ENCODE measurements at places on chromosomes 12 and 14.
A peak's percentile ranks its signal among the peaks of the same experiment; 100 is the strongest.

GRCh38 chr12:54419088-54419887, at the start of gene ITGA5:
Gene ITGA5, minus strand, starts transcription at chr12:54419266. Its CDS starts 68 bp downstream, at chr12:54419198.
- DNase-seq: no peak

GRCh38 chr14:88227693-88228092, 95.4 kb downstream of the KCNK10 start:
- no peak for DNase-seq

GRCh38 chr14:56205881-56206280, 87.7 kb downstream of the PELI2 start:
- DNase-seq: peak; percentile 86

- DNase-seq: no peak
These were observed 29.6 kb upstream of the NAP1L1 start for GRCh38 chr12:76113800-76114757.

DNA sequence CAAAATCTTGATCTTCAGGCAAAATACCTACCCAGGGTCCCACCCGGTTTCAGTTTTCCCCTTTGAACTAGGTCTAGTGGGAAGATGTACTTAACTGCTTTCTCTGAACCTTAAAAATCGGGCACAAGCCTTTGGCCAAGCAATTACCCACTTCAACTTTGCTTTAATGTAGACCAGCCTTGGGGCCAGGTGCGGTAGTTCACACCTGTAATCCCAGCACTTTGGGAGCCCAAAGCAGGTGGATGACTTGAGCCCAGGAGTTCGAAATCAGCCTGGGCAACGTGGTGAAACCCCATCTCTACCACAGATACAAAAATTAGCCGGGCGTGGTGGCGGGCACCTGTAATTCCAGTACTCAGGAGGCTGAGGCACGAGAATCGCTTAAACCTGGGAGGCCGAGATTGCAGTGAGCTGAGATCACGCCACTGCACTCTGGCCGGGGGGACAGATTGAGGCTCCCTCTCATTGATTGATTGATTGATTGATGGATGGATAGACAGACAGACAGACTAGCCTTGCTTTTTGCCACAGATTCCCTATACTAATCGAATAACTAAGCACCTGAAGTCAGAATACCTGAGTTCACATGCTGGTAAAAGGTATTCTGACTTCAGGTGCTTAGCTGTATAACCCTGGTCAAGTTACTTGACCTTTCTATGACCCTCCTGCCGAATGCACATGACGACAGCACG, 1.9 kb downstream of the CLIP1 start:
- DNase-seq: no peak

DNA sequence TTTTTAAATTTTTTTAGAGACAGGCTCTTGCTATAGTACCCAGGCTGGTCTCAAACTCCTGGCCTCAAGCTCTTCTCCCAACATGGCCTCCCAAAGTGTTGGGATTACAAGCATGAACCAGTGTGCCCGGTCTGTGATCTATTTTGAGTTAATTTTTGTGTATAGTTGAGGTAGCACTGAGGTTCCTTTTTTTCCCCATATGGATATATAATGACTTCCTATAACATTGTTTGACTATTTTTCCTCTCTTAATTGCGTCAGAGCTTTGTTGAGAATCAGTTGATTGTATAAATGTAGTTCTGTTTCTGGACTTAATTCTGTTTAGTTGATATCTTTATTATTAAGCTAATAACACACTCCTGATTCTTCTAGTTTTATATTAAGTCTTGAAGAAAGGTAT, 8.6 kb upstream of the M6PR start:
- DNase-seq: no peak

- DNase-seq: no peak
These were observed 26.0 kb downstream of the DCP1B start for GRCh38 chr12:1978078-1978862.

DNA sequence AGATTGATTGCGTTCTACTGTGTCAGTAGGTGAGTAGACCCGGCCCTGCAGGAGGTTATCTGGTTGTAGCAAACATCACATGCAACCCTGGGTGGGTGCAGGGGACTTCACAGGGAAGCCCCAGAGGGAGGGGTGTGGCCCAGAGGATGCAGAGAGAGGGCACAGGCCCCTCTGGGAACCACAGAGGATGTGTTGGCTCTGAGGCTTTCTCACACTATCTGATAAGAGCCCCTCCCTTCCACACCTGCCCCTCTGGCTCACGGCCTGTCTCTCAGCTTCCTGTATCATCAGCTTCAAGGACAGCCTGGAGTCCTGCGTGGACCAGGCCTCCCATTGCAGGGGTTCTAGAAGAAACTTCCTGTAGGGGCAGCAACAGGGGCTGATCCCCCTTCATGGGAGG, 101.9 kb downstream of the RIN3 start:
- no peak for DNase-seq

DNA sequence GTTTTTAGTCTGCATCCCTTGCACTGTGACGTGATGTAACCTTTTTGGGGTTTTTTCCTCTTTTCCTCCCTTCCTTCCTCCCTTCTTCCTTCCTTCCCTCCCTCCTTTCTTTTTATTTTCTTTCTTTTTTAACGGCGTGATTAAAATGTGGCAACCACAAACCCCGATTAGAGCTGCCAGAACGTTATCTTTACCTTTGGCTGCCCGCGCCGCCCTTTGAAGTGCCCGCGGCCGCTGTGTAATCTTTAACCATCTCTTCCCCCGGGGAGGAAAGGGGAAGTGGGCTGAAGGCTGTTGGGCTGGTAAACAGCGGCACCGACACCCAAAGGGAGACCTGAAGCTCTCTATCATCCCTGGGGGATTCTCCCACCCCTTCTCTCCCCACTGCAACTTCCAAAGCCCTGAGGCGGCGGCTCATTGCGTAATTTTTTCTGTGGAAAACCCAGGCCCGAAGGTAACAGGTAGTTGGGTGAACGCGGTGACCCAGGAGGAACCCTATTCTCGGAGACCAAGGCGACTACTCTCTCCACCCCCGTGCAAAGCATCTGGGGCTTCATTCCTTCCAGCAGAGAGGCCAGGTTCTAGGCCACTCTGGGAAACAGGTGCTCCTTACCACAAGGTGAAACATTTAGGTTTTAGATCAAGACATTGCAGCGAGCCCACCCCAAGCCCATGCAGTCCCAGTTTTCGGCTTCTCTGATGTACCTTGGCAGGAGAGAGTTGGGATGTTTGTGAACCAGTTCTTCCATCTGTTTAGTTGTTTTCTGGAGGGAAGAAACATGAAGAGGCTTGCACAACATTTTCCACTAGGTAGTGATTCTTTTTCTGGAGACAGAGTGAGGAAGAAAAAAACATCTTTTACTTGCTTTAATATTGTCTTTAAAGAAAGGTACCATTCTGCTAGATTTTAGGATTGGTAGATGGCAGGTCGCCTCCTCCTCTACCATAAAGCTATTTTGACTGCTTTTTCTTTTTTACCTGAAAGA, 1.5 kb downstream of the LGR5 start:
- no peak for DNase-seq

DNA sequence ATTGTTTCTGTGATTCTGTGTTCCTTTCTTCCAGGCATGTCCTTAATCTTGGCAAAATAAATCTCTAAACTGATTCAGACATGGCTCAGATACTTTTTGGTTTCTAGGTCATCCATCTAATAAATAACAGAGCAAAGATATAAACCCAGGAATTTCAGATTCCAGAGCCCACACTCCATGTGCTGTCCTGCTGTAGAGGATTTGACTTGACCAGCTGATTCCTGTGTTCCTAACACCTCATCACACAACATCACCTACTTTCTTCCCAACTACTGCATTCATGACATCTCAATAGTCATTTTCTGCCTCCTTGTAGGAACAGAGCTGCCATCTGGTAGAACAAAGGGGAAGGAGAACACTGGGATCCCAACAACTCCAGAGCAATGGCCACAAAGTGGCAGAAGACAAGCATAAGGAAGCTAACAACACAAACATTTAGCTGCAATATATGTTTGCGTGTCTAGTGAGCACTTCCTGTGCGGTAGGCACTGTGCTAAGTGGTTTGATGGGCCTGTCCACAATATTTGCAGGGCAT, 91.9 kb upstream of the OVCH1 start:
- no peak for DNase-seq

GRCh38 chr12:116599285-116600136, 40.3 kb downstream of the MAP1LC3B2 start:
- peak; percentile 15 for DNase-seq

DNA sequence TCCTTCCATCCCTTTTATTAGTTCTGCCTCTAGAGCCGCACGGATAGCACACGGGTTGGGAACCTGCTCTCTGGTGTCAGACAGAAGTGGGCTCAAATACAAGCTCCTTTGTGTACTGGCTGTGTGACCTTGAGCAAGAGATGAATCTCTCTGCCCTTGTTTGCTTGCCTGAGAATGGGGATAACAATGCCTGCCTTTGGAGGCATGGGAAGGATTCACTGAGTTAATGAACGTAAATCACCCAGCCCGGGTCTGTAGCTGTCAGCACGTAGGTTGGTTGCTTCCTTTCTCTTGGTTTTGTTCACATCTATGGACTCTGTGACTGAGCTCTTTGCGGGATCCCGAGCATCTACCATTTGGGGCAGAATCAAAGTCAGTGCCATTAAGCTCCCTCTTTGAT, 79.3 kb upstream of the NRXN3 start:
- no peak for DNase-seq

- DNase-seq: no peak
These were observed 1.9 kb downstream of the FAM186A start for GRCh38 chr12:50394469-50395029.

GRCh38 chr12:7017870-7018349, 366 bp downstream of the LPCAT3 start:
- no peak for DNase-seq

DNA sequence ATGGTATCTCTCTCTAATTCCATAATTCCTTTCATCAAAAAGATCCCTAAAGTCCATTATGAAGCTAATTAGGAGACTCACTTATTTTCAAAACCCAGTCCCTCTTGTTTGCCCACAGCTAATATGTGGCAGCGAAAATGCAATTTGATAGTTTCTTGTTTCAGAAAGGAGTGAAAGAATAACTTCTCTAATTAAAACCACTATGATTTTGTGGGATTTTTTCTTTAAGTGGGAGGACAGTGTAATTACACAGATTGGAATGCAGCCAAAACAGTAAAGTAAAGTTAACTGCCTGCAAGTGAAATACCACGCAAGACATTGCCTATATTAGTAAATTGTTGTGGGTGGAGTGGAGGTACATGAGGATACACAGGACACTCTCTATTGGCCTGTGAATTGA, 50.0 kb downstream of the PTPRO start:
- DNase-seq: peak; percentile 86

GRCh38 chr14:91246051-91246852, 1.7 kb upstream of the GPR68 start:
- DNase-seq: peak; percentile 54

DNA sequence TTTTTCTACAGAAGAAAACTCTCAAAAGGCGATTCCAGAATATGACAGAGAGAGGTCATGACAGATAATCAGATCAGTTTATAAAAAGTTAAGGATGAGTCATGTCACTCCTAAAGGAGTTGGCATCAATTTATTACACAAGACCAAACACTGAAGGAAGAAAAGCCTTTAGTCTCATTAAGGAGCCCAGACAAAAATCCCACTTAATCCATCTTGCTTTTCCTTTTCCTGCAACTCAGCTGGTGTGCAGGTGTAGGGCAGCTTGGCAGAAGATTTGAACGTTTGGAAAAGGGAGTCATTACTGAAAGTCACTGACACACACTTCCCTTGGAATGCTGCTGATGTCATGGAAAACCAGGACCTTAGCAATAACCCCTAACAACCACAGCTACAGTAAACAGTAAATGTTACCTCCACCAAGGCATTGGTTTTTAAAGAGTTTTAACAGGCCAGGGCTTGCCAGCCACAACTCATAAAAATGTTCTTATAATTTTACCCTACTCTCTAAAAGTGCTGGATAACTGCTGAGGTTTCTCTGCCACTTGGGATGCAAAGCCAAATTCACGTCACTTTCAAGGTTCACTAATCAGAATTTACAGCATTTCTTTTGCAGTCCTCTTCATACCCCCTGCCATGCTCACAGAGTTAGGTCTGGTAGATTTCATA, 320.6 kb downstream of the RAD51B start:
- peak; percentile 90 for DNase-seq

GRCh38 chr12:92470608-92471021, 232.2 kb upstream of the PLEKHG7 start:
- no peak for DNase-seq

- no peak for DNase-seq
These were observed 173.4 kb downstream of the KITLG start for GRCh38 chr12:88406905-88407304.

DNA sequence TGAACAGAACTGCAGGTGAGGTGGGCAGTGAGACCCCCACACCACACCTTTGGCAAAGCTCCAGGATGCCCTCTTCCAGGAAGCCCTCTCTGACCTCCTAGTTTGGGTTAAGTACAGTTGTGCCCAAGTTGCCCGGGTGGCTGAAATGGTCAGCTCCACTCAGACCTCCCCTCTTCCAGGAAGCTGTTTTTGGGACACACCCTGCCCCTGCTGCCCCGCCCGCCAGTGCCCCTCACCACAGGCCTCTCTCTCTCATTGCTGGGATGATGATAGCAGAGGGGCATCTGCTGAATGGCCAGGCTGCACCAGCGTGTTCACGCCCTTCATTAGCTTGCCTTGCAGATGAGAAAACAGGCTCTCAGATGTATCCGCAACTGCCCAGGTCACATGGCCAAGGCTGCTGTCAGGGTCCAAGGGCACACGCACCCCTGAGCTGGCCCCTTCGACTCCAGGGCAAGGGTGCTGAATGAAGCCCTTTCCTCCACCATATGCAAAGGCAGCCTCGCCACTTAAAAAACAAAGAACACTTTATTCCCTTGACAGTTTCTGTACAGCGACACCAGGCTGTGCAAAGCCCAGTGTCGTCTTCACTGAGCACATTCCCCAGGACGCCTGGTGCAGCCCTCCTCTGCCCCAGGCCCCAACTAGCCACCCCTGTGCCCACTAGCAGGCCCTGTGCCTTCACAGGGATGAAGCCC, 15.5 kb downstream of the SLC25A29 start:
- DNase-seq: no peak

- DNase-seq: peak; percentile 33
These were observed 591 bp downstream of the GXYLT1 start for GRCh38 chr12:42144158-42144407.

All from NCI-H1105 treated with DMSO at 0.1 percent for 48 hours (cell line).